ENCODE measurements at places on chromosomes 5 and 9.

- no peak for DNase-seq
- H3K4me1 ChIP-seq, result peaks cover 9% of the 10 kb centered on the region
- no peak overlapping the region for H3K27ac ChIP-seq
- peaks cover 17% of the 10 kb centered on the region for H3K27me3 ChIP-seq
- H3K36me3 ChIP-seq, result no peaks in the 10 kb centered on the region
Observed at GRCh38 chr5:122751293-122751782, 23.5 kb upstream of the SNX2 start.

DNA sequence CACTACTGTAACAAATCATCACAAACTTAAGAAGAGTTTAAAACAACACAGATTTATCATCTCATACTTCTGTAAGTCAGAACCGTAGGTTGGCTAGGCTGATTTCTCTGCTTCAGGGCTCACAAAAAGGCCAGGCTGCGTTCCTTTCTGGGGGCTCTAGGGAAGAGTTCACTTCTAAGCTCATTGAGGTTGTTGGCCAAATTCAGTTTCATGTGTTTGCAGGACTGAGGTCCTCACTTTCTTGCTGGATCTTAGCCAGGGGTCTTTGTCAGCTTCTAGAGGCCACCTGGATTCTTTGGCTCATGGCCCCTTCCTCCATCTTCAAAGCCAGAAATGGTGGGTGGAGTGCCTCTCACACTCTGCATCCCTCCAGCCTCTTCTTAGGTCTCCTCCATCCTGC, 76.0 kb downstream of the ACTBL2 start:
- H3K4me1 ChIP-seq, result no peaks in the 10 kb centered on the region
- peaks cover 8% of the 10 kb centered on the region for H3K27me3 ChIP-seq
- H3K4me3 ChIP-seq, result no peak overlapping the region
- no peaks in the 10 kb centered on the region for H3K36me3 ChIP-seq
- H3K27ac ChIP-seq, result no peak overlapping the region
- DNase-seq, result no peak

- no peak overlapping the region for H3K27ac ChIP-seq
- DNase-seq, result no peak
- no peaks in the 10 kb centered on the region for H3K4me1 ChIP-seq
- H3K36me3 ChIP-seq, result no peaks in the 10 kb centered on the region
Observed at GRCh38 chr9:88501086-88501485, 33.9 kb upstream of the NXNL2 start.

- H3K27me3 ChIP-seq, result no peaks in the 10 kb centered on the region
- no peak for DNase-seq
- H3K4me1 ChIP-seq, result no peaks in the 10 kb centered on the region
- H3K4me3 ChIP-seq, result no peak overlapping the region
Observed at GRCh38 chr5:4651806-4652565, 488.1 kb upstream of the ADAMTS16 start.

GRCh38 chr5:154198611-154199230, 8.2 kb downstream of the GALNT10 start:
- peak overlapping the region; percentile 86 for H3K27ac ChIP-seq
- DNase-seq, result no peak
- H3K36me3 ChIP-seq, result peaks cover 69% of the 10 kb centered on the region
- no peaks in the 10 kb centered on the region for H3K27me3 ChIP-seq
- H3K4me3 ChIP-seq, result peak overlapping the region; percentile 41

DNA sequence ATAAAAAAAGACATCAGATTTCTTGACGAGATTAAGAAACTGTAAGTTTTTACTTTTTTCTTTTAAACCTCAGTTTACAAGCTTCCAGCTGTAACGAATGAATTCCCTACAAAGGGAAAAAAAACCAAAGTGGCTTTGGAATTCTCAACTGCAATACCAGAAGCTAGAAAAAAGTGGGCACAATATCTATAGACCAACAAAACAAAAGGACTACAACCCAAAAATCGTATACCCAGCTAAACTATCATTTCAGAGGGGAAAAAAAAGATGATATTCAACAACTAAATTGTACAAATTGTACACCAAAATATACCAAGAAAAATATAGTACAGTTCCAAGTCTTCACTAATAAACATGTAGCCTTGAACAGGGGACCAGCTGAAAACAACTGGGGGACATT, 26.8 kb upstream of the ELOVL7 start:
- H3K27ac ChIP-seq, result no peak overlapping the region
- no peak overlapping the region for H3K4me3 ChIP-seq
- no peak for DNase-seq

- DNase-seq, result no peak
- peak overlapping the region; percentile 48 for H3K4me3 ChIP-seq
- peaks cover 46% of the 10 kb centered on the region for H3K4me1 ChIP-seq
- peak overlapping the region; percentile 85 for H3K27ac ChIP-seq
- peaks cover 27% of the 10 kb centered on the region for H3K27me3 ChIP-seq
- no peaks in the 10 kb centered on the region for H3K36me3 ChIP-seq
Observed at GRCh38 chr5:88826646-88827585, 56.1 kb downstream of the MEF2C start.

- no peak for DNase-seq
- H3K27ac ChIP-seq, result no peak overlapping the region
- H3K36me3 ChIP-seq, result no peaks in the 10 kb centered on the region
- no peaks in the 10 kb centered on the region for H3K4me1 ChIP-seq
- peaks cover 17% of the 10 kb centered on the region for H3K27me3 ChIP-seq
Observed at GRCh38 chr5:137503456-137503855, 4.3 kb upstream of the SPOCK1 start.

- peaks cover 5% of the 10 kb centered on the region for H3K4me1 ChIP-seq
- DNase-seq, result no peak
- H3K4me3 ChIP-seq, result no peak overlapping the region
- peaks cover 9% of the 10 kb centered on the region for H3K36me3 ChIP-seq
Observed at GRCh38 chr5:179054876-179055275, 5.3 kb upstream of the ZNF354C start.

- no peaks in the 10 kb centered on the region for H3K27me3 ChIP-seq
- no peak for DNase-seq
- H3K36me3 ChIP-seq, result no peaks in the 10 kb centered on the region
- H3K27ac ChIP-seq, result no peak overlapping the region
- H3K4me3 ChIP-seq, result no peak overlapping the region
- H3K4me1 ChIP-seq, result no peaks in the 10 kb centered on the region
Observed at GRCh38 chr5:137453483-137454080, 45.5 kb downstream of the SPOCK1 start.

DNA sequence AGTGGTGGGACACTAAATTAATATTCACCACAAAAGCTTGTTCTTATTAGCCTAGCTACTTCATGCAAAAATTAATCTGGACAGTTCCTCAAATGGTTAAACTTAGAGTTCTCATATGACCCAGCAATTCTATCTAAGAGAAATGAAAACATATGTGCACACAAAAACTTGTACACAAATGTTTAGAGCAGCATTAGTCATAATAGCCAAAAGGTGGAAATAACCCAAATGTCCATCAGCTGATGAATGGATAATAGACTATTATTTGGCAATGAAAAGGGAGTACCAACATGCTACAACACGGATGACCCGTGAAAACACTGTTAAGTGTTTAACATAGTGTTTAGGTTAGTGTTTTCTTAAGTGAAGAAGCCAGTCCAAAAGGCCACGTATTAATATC, 32.8 kb upstream of the TNIP1 start:
- H3K4me1 ChIP-seq, result peaks cover 12% of the 10 kb centered on the region
- H3K27ac ChIP-seq, result no peak overlapping the region
- H3K36me3 ChIP-seq, result peaks cover 90% of the 10 kb centered on the region
- H3K27me3 ChIP-seq, result no peaks in the 10 kb centered on the region
- no peak overlapping the region for H3K4me3 ChIP-seq
- DNase-seq, result no peak

- H3K27ac ChIP-seq, result no peak overlapping the region
- H3K36me3 ChIP-seq, result peaks cover 28% of the 10 kb centered on the region
- no peak for DNase-seq
- peaks cover 26% of the 10 kb centered on the region for H3K4me1 ChIP-seq
- no peak overlapping the region for H3K4me3 ChIP-seq
- no peaks in the 10 kb centered on the region for H3K27me3 ChIP-seq
Observed at GRCh38 chr9:123643518-123643917, 286.4 kb downstream of the DENND1A start.

Measured in activated T-cell treated with anti-CD3 and anti-CD28 coated beads, Interleukin-2, amount 50 U/mL, for 24 hours (primary cell).